ENCODE measurements at places on chromosomes 13 and 19.

- DNase-seq: no peak
These were observed 3.8 kb downstream of the RAX2 start for GRCh38 chr19:3768015-3768747.

GRCh38 chr19:48845384-48845783, 9.1 kb upstream of the HSD17B14 start:
- DNase-seq: no peak

GRCh38 chr19:34639491-34640085, 37.4 kb downstream of the SCGB2B2 start:
- no peak for DNase-seq

DNA sequence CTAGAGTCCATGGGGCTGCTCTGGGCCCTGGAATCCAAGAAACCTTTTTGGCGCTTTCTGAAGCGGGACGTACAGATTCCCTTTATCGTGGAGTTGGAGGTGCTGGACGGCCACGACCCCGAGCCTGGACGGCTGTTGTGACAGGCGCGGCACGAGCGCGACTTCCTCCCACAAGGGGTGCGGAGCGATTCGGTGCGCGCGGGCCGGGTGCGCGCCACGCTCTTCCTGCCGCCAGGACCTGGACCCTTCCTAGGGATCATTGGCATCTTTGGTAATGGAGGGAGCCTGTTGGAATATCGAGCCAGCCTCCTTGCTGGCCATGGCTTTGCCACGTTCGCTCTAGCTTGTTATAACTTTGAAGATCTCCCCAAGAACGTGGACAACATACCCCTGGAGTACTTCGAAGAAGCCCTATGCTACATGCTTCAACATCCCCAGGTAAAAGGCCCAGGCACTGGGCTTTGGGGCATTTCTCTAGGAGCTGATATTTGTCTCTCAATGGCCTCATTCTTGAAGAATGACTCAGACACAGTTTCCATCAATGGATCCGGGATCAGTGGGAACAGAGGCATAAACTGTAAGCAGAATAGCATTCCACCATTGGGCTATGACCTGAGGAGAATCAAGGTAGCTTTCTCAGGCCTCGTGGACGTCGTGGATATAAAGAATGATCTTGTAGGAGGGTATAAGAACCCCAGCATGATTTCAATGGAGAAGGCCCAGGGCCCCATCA, 3.5 kb upstream of the ZFP82 start:
- DNase-seq: no peak

DNA sequence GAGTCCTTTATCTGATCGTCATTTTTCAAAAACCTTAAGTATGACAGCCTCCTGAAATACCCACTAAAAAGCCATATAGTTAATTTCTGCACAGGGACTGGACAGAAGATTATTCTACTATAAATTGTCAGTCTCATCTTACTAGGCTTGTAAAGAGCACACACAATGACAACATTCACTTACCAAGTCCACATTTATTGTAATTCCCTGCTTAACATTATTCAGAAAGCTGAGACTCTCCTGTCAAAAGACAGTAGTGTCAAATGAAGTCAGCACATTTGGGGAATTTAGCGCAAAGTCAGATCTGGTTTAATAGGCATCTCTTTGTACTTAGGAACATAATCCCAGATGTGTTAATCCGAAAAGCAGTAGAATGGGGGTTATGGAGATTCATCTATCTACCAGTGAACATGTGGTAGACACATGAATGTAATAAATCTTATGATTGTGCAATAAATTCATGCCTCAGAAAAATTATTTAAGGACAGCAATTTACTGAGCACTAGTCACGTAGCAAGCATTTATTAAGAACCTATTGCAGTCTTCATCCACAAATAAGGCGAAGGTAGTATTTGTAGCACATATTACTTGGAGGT, 224.6 kb upstream of the GPC6 start:
- no peak for DNase-seq

- no peak for DNase-seq
These were observed 48.8 kb upstream of the IRS2 start for GRCh38 chr13:109834973-109835720.

- no peak for DNase-seq
These were observed 41.1 kb downstream of the DNM2 start for GRCh38 chr19:10758978-10759377.

GRCh38 chr13:40120288-40120687, 464.8 kb downstream of the COG6 start:
- DNase-seq: no peak

- DNase-seq: no peak
These were observed at the start of gene ZSCAN18 for GRCh38 chr19:58097781-58098681. ZSCAN18 (minus strand) TSS chr19:58098231; CDS start chr19:58090267, 7,964 bp downstream.

DNA sequence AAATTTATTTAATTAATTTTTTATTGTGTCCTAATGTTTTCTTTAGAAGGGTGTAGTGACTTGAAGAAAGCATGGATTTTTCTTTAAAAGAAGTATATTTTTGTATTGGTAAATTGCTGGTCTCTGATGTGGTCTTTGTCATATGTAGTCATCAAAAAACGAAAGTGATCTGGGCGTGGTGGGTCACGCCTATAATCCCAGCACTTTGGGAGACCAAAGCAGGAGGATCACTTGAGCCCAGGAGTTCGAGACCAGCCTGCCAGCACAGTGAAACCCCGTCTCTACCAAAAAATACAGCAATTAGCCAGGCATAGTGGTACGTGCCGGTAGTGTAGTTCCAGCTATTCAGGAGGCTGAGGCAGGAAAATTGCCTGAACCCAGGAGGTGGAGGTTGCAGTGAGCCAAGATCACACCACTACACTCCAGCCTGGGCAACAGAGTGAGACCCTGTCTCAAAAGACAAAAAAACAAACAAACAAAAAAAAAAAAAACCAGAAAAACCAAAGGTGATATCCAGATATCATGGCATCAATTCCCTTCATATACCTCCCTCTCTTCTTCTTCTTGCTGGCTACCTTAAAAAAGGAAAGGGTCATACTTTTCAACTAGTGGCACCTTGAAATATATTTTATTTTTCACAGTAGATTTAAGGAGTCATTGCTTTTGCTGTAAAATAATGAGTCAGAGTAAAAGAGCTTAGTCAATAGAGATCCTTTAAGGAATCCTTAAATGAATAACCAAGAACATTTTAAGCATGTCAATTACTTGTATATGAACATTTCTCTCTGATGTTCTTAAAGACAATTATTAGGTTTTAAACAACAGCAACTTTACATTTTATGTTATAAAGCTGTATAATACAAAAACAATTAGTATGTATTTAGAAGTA, 19.9 kb downstream of the KCTD4 start:
- DNase-seq: no peak

GRCh38 chr13:87453244-87453643, 217.9 kb upstream of the SLITRK5 start:
- DNase-seq: no peak

DNA sequence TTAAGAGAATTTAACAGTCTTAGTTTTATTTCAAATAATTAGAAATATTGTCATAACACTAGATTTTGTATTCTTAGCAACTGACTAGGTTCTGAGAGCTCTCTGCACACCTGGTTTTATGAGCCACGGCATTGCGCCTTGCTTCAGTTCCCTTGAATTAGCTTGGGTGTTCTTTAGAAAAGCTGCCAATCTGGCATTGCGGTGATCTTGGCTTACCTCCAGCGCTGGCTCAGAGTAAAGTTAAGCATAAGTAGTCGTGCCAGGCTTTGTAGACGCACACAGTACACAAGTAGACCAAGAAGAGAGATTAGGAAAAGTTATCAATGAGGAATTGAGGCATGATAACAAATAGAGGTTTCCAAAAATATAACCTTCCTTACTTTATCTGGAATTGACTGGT, 45.7 kb downstream of the TPP2 start:
- no peak for DNase-seq

GRCh38 chr19:45501730-45502014, 3.4 kb downstream of the PPM1N start:
- DNase-seq: no peak

DNA sequence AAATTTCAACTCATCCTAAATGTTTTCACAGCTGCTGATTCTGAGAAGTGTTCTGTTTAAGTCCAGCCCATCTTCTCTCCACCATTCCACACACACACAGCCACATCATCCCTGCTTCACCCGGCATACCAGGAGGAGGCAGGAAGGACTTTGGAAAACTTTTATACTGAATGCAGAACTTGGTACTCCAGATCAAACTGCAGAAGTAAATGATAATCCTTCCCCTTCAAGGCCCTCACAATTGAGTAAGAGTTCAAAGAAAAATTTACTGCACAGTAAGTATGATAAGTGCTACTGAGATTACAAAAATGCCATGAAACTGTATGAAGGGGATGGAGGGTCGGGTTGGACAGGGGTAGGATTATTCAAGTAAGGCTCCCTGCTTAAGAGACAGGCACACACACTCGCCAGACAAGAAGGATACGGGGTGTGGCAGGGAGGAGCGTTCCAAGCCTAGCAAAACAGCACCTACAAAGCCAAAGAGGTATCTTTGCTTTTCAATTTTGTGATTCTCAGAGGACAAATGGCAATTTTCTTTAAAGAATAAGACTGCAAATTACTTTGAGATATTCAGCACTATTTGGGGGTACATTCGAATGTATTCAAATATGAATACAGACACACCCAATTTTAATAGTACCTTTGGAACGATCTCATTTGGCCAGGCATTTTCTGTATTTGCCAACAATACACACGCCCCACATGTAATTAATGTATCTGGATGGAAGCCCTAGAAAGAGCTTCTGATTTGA, 2.5 kb downstream of the USP12 start:
- DNase-seq: no peak

DNA sequence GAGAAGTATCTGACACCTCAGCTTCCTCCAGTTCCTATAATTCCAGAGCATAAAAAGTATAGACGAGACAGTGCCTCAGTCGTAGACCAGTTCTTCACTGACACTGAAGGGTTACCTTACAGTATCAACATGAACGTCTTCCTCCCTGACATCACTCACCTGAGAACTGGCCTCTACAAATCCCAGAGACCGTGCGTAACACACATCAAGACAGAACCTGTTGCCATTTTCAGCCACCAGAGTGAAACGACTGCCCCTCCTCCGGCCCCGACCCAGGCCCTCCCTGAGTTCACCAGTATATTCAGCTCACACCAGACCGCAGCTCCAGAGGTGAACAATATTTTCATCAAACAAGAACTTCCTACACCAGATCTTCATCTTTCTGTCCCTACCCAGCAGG, 3.1 kb downstream of the KLF5 start:
- no peak for DNase-seq

DNA sequence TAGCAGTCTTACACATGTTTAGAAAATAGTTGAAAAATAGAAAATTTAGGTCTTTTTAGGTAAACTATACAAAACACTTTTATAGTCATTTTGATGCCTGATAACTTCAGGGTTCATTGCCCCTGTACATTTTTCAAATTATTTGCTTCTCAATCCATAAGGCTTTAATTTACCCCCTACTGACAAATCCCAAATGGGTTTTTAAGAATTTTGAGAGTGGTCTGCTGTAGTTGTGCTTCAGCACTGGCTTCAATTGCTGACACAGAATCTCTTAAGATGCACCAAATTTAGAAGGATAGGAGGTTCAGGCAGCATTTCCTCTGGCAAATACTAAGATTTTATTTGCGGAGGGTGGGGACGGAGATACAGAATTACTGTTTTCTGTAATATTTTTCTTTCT, 89.4 kb downstream of the PCCA start:
- DNase-seq: no peak

DNA sequence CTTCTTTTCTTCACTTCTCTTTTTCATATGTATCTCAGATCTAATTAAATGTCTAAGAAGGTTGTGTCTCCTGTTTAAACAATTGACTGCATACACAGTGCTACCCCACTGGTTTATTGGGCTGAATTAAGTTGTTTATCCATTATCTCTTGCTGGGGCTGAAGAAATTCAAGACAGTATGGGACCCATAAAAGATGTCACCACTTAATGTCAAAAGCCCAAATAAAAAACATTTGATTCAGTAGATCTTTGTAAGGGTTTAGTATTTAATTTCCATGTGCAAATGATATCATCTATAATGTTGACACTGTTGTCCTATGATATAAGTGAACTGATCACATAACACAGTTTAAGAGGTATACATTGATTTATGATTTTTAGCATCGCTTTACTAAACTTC, 1431.9 kb upstream of the PCDH20 start:
- DNase-seq: no peak

- DNase-seq: no peak
These were observed 41.5 kb downstream of the ZNF682 start for GRCh38 chr19:19997656-19998268.

GRCh38 chr13:32751340-32751739, 165.1 kb downstream of the PDS5B start:
- no peak for DNase-seq

DNA sequence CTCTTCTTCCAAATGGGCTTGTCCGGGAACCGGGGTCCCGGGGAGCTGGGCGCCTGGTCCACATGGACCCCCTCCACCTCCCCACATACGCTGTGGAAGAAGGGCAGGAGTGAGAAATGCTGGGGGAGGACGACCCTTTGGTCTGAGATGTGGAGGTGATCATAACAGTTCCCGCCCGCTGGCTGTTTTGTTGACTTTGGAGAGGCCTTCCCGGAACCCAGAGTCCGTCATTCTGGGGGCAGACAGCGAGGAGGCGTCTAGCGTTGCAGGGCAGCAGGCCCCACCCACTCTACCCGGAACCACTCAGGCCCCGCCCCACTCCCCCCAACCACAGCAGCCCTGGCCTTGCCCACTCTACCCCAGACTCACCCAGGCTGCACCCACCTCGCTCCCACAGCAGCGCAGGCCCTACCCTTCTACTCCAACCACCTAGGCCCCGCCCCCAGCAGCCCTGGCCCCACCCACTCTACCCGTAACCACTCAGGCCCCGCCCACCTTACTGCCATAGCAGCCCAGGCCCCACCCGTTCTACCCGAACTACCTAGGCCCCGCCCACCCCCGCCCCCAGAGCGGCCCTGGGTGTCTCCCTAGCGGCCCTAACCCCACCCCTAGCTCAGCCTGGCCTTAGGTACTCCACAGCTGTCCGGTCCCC, 7.1 kb downstream of the GPR108 start:
- DNase-seq: no peak

GRCh38 chr13:63643543-63643942, 2227.9 kb upstream of the PCDH20 start:
- DNase-seq: no peak

DNA sequence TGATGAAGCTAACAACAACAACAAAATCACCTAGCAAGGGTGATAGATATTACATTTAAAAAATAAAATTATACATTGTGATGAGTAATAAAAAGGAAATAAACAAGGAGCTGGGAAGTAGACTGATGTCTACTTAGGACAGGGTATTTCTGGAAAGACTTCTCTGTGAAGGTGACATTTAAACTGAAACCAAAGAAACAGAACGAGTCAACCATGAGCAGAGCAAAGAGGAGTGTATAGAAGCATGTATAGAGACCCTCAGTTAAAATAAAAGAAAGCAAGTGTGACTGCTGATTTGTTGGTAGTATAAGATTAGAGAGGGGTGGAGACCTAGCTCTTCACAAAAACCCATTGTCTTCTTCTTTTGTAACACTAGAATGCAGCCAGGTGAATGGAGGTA, 53.0 kb upstream of the TDRD3 start:
- no peak for DNase-seq
